ENCODE measurements at places on chromosomes 6 and 20.
A peak's percentile ranks its signal among the peaks of the same experiment; 100 is the strongest.

DNA sequence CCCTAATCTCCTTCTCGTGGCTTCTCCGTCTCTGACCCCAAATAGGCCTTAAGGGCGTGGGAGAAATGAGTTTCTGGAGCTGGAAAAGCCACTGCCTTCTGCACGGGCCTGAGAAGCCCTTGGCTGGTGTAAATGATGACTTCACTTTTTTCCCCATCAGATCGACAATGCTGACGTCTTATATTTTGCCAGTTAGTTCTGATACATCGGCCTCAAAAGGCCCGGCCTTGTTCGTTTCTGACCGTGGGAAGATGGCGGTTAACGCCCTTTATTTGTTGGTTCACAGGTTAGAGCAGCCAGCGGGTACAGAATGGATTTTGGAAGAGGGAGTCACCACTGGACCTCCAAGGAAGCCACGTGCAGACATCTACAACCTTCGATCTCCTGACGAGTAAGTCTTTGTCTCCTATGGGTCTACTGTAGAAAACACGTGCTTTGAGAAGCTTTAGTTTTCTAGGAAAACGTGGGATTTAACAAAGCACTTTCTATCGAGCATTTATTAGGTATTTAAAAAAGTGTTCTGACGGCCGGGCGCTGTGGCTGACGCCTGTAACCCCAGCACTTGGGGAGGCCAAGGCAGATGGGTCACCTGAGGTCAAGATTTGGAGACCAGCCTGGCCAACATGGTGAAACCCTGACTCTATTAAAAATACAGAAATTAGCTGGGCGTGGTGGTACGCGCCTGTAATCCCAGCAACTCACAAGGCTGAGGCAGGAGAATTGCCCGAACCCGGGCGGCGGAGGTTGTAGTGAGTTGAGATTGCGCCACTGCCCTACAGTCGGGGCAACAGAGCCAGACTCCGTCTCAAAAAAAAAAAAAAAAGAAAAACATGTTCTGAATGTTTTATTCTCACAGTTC, 1.2 kb upstream of the ZNFX1 start:
- no peak for DNase-seq

GRCh38 chr6:17392978-17393891, at the start of gene CAP2:
TSS of gene CAP2 (plus strand) at chr6:17393595. CDS start at chr6:17421556, 27,961 bp downstream.
- DNase-seq = peak; percentile 73

GRCh38 chr20:25160467-25160866, 35.0 kb upstream of the ENTPD6 start:
- DNase-seq = no peak

- DNase-seq = no peak
These were observed 139.5 kb upstream of the AFDN start for GRCh38 chr6:167687116-167687725.

- DNase-seq = no peak
These were observed 14.0 kb upstream of the FAM50B start for GRCh38 chr6:3835055-3835731.

DNA sequence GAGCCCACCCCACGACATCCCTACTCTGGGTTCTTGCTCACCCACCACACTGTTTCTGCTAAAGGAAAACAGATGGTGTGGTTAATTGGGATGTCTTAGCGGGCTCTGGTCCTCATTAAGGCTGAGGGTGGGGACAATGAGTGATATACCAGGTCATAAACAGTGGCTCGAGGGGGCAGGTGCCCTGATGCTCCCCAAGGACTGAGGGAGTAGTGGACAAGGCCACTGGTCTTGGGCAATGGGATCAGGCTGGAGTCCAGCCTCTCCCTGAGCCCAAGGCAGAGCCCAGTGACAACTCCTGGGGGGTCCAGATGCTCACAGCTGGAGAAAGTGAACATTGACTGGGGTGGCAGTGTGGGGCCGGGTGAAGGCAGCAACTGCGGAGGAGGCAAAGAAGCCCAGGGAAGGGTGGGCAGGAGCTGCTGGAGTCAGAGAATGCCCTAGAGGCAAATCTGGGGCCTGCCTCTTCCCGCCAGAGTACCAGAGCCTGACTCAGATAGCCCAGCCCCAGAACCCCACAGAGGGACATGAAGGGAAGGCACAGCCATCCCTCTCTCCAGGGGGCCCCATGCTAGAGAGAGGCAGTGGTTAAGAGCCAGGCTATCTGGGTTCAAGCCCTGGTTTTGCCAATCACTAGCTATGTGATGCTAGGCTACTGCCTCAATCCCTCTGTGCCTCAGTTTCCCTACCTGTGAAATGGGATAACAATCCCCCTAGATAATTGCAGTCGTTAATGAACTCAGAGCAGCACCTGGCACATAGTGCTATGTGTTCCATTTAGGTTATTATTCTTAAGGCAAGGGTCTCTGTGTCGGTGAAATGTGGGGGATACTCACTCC, 72.3 kb downstream of the MRPL14 start:
- DNase-seq = no peak

GRCh38 chr6:11381801-11382513, 149.5 kb upstream of the NEDD9 start:
- DNase-seq = no peak

- DNase-seq = no peak
These were observed 58.7 kb downstream of the VAPB start for GRCh38 chr20:58447511-58448391.

GRCh38 chr6:912871-913835, 220.2 kb upstream of the EXOC2 start:
- no peak for DNase-seq

- no peak for DNase-seq
These were observed 213.0 kb upstream of the LAMP5 start for GRCh38 chr20:9301129-9302090.

DNA sequence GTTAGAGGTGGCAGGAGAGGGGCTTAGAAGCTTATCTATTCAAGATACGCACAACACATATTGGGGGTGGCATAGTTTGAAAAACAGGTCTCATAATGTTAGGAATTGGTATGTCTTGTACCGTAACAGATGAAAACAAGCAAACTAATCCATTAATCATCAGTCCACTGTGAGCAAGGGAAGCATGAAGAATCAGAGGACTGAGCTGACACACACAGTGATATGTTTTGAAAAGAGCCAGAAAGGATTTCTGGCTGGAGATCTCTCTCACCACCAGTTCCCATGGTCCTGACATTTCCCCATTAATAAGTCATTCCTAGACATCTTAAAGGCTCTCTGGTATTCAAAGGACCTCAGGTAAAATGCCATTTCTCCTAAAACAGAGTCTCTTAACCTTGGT, 158.8 kb upstream of the PHACTR1 start:
- no peak for DNase-seq

GRCh38 chr20:39775110-39775509, 813.0 kb downstream of the DHX35 start:
- no peak for DNase-seq

DNA sequence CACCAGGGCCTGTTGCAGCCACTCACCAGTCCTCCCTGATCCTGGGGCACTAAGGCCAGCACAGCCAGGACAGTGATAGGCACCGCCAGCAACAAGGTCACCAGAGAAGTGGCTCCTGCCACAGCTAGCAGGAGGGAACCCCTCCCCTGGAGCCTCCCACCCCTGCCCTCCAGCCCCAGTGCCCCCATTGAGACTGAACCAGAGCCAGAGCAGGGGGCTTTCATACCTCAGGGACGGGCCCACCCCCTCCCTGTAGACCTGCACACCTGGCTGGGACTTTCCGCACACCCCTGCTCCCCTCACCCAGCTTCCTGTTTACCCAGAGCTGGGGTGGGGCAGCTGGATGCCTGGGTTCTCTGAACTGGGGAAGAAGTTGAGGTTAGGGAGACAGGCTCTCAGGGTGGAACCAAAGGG, at the start of gene LTB:
TSS of gene LTB (minus strand) at position 195 of the 414 bp plus-strand sequence. CDS start at position 188, 7 bp downstream.
- no peak for DNase-seq

GRCh38 chr6:131724114-131724513, 13.3 kb upstream of the CTAGE9 start:
- no peak for DNase-seq

- DNase-seq = no peak
These were observed 508.9 kb upstream of the ADGRB3 start for GRCh38 chr6:68126089-68126749.

GRCh38 chr20:54209216-54209813, 1.4 kb downstream of the PFDN4 start:
- DNase-seq = no peak

GRCh38 chr6:63527658-63528514, 44.4 kb upstream of the LOC128125822 start:
- DNase-seq = no peak

- no peak for DNase-seq
These were observed 9.2 kb downstream of the PEDS1 start for GRCh38 chr20:50144362-50144761.

DNA sequence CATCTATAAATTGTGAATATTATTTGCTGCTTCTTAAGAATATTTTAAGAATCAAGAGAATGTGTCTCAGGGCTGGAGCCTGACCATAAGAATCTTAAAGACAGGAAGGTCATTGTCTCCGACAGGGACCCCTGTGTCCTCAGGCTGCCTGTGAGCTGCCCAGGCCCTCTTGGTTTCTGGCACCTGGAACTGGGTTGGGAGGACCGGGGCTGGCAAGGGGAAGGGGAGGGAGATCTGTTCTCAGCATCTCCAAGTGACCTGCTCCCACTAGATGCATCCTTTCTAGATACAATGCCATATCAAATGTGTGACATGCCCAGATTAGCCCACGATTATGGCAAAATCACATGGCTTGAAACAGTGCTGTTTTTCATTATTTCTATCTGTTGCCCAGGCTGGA, 110.5 kb downstream of the SCML4 start:
- no peak for DNase-seq

GRCh38 chr6:148528292-148528691, 185.7 kb downstream of the SASH1 start:
- DNase-seq = no peak

DNA sequence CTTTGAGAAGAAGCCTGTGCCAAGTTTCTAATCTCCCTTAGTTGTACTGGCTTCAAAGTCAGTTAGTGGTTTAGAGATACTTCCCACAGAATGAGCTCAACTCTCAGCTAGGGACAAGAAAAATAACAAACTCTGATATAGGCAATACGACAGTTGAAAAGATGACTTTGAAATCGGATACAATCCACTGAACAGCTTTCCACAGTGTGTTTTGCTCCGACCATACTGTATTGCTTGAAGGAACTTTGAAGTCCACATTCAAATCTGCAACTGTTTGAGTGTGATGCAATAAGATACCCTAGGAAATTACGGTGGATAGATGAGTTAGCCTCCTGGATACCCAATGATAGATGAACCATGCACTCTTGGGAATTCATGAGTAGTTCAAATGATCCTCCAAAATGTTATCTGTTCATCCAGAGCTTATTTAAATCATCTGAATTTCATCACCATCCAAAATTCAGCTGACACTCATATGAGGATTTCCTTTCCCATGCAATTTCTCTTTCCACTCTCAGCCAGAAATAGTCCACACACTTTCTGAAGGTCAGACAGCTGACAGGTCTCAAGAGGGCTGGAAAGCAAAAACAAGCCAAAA, 443.8 kb downstream of the HAO1 start:
- DNase-seq = no peak

DNA sequence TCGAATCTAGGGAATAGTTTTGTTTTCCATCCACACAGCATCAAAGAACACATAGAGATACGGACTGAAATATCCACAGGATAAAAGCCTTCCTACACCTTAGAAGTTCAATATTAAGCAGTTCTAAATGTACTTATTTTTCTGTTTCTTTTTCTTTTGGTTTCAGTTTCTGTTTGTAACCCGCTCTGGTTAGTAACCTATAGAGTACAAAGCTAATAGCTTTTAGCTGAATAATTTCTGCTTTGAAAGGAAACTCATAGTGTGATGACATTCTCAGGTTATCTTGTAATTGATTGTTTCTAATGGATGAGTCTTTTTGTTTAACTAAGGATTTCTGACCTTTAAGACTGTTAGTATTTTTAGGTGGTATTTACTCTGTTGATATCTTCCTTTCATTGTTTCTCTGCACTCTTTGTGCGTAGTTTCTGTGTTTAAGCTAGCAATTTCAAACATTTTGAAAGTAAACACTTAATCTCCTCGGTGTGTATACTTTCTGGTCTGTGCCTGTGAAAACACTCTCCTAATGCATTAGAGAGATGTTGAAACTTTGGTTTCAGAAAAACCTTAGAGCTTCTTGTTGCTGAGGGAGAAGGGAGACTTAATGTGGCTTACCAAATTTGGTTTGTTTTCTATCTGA, 385.5 kb downstream of the HDGFL1 start:
- DNase-seq = no peak

GRCh38 chr6:79081663-79082062, 3.6 kb upstream of the PHIP start:
- no peak for DNase-seq

GRCh38 chr20:44597930-44598329, 15.6 kb downstream of the PKIG start:
- DNase-seq = no peak
